ENCODE measurements at places on chromosomes 7 and 10. TPM values are rescaled to one million over a fixed set of nuclear protein-coding genes. Genes with fewer than 3 reads are reported as not detected.

- DNase-seq, result no peak
Measured at GRCh38 chr7:142440906-142441411, 183.1 kb upstream of the PRSS58 start.

DNA sequence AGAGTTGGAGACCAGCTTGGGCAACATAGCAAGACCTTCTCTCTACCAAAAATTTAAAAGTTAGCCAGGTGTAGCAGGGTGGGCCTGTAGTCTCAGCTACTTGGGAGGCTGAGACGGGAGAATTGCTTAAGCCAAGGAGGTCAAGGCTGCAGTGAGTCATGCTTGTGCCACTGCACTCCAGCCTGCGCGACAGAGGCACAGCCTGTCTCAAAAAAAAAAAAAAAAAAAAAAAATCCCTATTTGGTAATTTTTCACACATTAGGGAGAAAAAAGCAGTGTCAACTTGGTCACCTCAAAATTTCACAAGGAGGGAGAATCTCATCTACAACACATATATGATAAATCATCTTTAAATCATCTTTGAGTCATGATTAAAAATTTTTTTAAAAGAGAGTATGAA is 6.4 kb upstream of the ZNF398 start:
- DNase-seq, result peak; percentile 40

GRCh38 chr7:105596866-105597265 is 15.6 kb upstream of the EFCAB10 start:
- DNase-seq, result no peak

- DNase-seq, result no peak
Measured at GRCh38 chr10:120744040-120744439, 107.1 kb upstream of the WDR11 start.

NXPH1 gene
- total RNA-seq, result not detected

GRCh38 chr10:86733260-86733671 is 23.2 kb upstream of the BMPR1A start:
- no peak for DNase-seq

DNA sequence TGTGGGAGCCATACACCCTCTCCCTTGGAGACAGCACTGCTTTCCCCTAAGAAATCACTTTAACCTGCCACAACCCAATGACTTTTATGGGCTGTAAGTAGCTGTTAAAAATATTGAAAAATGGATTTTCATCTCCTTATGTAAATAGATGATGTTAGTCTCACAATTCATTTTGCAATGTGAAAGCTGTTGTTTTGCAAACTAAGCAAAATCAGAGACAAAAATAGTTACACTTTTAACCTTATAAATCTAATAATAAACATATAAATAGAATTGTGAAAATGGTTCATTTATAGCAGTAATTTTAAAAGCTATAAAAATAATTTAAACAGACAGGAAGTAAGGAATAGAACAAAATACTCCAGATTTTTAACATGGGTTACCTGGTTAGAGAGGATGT is 268.8 kb upstream of the MAGI2 start:
- no peak for DNase-seq

DNA sequence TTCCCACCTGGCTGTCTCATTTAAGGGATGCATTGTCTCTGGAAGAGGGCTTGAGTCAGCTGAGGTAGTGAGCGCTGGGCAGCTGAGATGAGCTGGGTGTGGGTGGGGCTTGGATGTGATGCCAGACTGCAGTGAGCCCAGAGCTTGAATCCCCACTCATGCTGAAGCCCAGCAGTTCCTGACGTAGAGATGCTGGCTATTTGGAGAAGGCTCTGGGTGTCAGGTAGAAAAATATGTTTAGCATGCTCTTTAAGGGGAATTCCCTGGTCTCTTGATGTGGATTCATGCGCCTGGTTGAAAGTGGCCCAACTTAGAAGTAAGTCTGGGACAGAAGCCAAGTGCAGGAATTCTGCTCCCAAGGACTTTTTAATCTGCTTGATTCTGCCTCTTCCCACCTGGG is 241.5 kb upstream of the IGFBP3 start:
- peak; percentile 78 for DNase-seq

NEUROG3 gene
- not detected for total RNA-seq

DNA sequence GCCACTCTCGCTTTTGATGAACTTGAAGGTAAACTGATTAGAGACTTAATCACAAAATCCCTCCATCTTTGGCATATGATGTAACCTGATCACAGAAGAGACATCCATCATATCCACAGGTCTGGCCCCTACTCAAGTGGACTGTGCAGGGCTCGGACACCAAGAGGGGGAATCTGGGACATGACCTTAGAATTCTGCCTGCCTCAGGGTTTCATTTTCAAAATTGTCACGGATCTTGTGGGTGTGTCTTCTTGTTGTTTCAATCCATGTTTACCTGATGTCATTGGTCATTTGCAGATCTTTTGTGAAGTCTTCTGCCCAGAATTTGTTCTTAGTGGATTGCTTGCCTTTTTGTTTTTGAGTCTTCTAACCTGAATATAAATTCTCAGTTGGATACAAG is 5.9 kb upstream of the ARMS2 start:
- no peak for DNase-seq

DNA sequence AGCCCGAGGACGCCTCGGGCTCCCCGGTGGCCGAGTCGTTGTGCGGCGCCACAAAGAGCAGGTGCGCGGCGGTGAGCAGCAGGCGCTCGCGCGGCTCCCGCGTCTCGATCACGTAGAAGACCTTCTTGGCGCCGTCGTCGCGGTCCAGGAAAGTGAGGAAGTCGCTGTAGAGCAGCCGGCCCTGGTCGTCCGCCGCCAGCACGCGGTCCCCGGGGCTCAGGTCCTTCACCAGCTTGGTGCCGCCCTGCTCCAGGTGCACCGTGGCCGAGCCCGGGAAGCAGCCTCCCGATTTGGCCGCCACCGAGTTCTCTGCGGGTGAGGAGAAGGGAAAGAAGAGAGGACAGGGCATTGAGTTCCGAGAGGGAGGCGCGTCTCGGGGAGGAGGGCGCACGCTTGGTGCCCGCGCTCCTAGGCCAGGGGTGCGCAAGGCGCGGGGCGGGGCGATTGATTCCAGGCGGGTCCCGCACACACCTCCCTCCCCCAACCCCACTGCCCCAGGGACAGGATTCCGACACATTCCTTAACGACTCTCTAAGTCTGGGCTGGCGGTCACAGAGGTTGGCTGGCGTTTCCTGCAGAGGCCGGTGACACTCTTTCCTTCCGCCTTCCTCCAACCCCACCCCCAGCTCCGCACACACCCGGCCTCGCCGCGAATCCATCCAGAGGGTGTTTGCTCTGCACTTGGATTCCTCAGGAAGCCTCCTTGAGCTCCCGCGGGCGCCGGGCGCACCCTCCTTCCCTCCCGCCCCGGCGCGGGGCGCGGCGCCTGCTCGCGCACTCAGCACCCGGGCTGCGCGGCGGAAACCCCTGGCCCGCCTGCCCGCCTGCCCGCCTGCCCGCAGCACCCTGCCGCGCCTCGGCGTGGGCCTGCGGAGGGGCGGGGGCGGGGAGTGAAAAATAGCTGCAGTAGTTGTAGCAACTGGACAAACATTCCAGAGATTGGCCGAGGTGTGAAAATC is 8.6 kb downstream of the SHH start:
- peak; percentile 28 for DNase-seq

All from M059J (cell line).